Skeletal muscle cell (primary cell): ENCODE measurements at places on chromosomes 11 and 22.

- no peak for DNase-seq
Measured at GRCh38 chr11:3124821-3125220, 40.3 kb downstream of the OSBPL5 start.

DNA sequence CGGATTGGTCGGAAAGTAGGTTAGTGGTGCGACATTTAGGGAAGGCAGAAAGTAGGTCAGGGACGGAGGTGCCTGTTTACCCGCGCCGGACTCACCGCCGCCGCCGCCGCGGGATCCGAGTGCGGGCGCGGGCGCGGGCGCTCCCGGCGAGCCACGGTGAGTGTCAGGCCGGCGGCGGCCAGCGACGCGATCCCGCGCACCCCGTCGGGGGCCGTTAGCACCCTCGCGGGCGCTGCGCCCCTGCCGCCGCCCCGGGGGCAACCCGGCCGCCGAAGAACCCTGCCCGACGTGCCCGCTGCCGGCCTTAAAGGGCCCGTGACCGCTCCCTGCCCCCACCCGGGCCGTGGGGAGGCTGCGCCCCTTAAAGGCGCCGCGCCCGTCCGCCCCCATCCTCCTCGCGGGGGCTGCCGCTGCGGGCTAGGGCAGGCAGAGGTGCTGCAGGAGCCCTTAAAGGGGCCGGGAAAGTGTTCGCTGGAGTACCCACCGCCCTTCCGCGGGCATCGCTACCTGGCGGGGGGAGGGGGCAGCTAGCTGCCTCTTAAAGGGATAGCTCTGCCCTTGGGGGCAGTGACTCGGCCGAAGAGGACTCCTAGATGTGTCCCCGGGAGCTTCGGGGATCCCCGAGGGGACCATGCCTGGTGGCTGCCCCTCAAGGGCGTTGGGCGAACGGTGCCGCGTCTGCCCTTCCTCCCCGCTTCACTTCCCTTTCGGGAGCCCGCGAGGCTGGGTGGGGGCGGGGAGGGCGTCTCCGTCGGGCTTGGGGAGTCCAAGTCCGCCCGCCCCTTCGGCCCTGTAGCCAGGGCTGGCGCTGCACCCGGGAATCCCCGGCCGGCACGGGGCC lies at the start of gene BMAL1:
Gene BMAL1 (plus strand): TSS at position 23 of the 841 bp plus-strand sequence. CDS start 76,519 bp downstream, outside the sequence.
- no peak for DNase-seq

- DNase-seq: no peak
Measured at GRCh38 chr11:35045236-35045820, 93.6 kb upstream of the CD44 start.

GRCh38 chr11:128305588-128305987 lies 281.8 kb downstream of the ETS1 start:
- DNase-seq: no peak
